ENCODE measurements at places on chromosomes 3 and 15.

- no peak for DNase-seq
Observed at GRCh38 chr3:53865732-53866499, 16.0 kb downstream of the ACTR8 start.

- DNase-seq = peak; percentile 50
Observed at GRCh38 chr3:4866866-4867265, 112.4 kb upstream of the BHLHE40 start.

GRCh38 chr3:169400205-169400604, 263.3 kb downstream of the MECOM start:
- no peak for DNase-seq

DNA sequence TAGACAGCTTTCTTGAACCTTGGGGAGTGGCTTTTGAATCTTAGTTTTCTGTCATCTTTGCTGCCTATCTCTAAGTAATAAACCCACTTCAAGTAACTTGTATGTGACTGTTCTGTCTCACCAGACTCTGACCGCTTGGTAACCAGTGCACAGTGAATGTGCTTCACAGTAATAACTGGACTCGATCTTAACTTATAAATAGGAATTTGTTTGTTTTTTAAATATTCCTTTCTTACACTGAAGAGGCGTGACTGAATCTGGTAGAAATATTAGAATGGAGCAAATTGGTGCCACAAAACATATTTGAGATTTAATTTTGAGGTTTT, 318.0 kb downstream of the GBE1 start:
- DNase-seq = no peak

DNA sequence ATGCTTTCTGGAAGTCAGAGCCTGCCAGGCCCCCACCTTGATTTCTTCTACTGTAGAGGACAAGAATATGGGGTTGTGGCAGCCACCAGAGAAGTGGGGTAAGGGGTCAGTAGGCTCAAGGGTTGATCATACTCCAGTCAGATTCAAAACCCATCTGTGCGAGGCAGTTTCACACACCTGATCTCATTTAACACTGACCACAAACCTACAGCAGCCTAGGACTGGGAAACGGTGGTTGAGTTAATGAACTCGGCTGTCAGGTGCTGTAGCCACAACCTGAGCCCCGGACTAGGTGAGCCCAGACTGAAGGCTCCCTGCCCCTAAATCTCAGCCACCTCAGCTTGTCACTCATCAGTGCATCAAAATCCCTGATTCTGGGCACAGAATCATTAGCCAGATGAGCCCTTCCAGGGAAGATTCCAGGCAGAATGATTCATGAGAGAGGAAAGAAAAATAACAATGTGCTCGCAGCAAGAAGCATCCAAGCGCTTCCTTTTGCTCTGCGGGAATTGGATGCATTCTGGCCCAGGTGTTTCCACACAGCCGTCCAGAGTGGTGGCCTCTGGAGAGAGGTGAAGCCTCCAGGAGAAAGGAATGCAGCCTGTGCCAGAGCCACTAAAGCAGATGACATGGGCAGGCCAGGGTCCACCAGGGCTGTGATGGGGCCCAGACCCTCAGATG, 102.1 kb downstream of the SRGAP3 start:
- DNase-seq = no peak

DNA sequence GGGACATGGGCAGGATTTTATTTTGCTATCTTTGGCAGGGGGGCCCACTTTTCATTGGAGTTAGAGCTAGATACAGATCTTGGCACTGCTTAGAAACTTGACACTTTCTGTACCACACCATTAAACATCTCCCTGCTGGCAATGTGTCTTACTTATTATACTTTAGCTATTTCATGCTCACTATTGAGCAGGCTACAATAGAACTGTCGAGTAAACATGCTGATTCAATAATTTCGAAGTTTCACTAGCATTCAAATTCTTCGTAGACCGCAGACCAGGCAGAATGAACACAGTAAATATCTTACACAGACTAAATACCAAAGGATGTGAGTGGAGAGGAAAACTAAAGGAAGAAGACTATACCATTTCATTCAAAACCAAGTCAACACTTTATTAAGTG, 180.8 kb downstream of the UNC13C start:
- DNase-seq = peak; percentile 3

DNA sequence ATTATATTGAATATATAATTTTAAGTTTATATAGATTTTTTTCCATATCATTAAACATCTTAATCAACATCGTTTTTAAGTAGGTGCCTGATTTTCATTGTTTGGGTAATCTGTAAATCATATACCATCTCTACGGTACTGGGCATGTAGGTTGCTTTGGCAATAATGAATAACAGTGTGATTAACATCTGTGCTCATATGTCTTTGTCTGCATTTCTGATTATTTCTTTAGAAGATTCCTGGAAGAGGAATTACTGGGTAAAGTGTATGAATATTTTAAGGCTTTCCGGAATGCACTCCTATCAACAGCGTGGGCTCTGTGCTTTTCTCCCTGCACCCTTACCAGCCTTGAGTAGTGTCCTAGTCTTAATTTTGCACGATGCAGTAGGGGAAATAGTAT, 119.8 kb upstream of the LIPC start:
- no peak for DNase-seq

- peak; percentile 92 for DNase-seq
Observed at GRCh38 chr3:112333381-112334317, 693 bp downstream of the CD200 start.

Measured in eye (tissue), 1 donor.